ENCODE measurements at places on chromosomes 3 and 15.

- DNase-seq = no peak
These were observed 45.9 kb upstream of the ALDH1A3 start for GRCh38 chr15:100833417-100834389.

DNA sequence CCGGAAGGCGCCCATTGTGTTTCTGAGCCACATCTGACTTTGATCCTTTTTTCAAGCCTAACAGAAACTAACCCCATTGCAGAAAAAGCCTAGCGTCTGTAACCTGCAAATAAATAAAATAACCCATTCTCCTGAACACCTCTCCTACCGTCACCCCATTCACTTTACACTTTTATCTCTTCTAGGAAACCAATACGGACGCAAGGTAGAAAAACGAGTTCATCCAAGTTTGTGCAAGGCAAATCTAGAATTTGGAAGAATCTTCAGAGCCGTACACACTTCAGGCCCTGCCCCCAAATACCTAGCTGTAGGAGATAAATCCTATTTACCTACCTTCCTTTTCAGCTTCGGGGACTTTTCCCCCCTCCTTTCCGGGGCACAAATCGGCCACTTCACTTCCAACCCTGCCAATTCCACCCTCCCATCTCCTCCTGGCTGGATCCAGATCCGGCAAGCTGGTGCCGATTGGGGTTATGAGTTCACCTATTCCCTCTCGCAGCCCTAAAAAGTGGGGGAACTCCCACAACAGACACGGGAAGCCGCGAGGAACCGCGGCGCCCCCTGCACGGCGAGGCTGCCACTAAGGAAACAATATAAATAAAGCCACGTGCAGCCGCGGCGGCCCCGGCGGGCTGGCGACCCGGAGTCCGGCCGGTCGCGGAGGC, 987 bp downstream of the PRTG start:
- no peak for DNase-seq

DNA sequence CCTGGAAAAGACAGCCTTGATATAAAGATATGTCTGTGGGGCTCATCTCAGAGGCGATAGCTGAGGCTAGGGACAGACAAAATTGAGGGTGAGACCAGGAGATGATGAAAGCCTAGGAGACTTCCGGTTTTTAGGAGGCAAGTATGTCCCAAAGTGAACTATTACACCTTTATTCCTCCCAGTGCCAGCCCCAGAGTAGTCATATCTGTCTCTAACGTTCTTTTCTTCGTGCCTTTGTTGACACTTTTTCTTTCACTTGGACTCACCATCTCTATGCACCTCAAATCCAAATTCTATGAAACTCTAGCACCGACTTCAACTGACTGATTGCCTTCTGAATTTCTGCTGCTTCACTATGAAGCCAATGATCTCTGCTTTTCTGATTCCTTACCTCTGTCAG, 93.8 kb upstream of the RASGRP1 start:
- DNase-seq = no peak

DNA sequence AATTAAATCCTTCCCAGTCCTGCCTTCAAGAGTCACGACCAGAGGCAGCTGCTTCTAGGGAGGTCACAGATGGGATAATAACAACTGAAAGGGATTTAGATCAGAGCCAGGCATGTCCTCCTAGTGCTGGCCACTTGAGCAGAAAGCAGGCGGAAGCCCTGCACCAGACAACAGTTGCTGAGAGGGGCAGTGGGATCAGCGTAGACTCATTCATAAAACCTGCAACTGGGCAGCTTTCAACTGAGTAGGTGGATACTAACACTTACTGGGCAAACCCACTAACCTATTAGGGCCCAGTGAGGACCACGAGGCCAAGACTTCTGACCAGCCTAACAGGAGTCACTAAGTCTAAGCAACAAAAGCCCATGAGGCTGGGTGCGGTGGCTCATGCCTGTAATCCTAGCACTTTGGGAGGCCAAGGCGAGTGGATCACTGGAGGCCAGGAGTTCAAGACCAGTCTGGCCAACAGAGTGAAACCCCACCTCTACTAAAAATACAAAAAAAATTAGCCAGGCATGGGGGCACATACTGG, 67.0 kb downstream of the DAPK2 start:
- DNase-seq = no peak

GRCh38 chr3:45593708-45594601, 596 bp upstream of the LIMD1 start:
- DNase-seq = no peak

- DNase-seq = no peak
These were observed 15.7 kb downstream of the BHLHE40 start for GRCh38 chr3:4994823-4995499.

- DNase-seq = no peak
These were observed 181.0 kb downstream of the ZBBX start for GRCh38 chr3:167198949-167199600.

- no peak for DNase-seq
These were observed 20.5 kb downstream of the POLR2M start for GRCh38 chr15:57727031-57727430.

DNA sequence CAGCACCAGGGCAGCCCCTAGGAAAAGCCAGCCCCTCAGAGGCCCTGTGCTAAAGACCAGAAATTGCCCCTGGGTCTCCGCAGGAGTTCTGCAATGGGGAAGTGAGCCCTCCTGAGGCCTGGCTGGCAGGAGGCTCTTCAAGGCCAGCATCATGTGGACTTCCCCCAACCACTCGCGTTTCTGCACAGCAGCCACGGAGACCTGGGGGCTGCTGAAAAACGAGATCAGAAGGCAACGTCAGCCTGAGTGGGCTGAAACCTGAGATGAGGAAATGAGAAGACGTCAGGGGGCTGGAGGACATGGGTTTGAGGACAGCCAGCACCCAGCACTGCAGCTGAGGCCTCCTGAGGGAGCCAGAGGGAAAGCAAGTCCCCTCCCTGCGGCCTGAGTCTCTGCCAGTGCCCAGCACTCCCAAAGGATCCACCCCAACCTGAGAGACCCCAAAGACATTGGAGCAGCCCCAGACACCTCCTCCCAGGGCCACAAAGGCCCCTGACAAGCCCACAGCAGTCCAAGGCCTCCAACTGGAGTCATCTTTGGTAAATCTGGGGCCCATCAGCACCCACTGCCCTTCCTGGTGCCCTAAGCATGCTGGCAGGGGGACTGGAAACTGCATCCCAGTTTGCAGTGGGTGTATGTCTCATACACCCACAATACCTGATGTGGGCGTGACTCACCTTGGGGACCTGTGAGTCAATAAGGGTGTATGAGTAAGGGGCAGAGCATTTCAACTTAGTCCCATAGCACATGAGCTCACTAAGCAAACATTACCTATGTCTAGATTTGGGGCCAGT, 29.2 kb upstream of the CYP11A1 start:
- DNase-seq = no peak

- DNase-seq = no peak
These were observed 14.9 kb downstream of the PLEKHO2 start for GRCh38 chr15:64856429-64857145.

- no peak for DNase-seq
These were observed 27.1 kb downstream of the PLA2G4F start for GRCh38 chr15:42129364-42129763.

GRCh38 chr15:70088887-70089691, 8.6 kb downstream of the TLE3 start:
- no peak for DNase-seq

GRCh38 chr3:126078866-126079265, 5.1 kb downstream of the SLC41A3 start:
- no peak for DNase-seq

DNA sequence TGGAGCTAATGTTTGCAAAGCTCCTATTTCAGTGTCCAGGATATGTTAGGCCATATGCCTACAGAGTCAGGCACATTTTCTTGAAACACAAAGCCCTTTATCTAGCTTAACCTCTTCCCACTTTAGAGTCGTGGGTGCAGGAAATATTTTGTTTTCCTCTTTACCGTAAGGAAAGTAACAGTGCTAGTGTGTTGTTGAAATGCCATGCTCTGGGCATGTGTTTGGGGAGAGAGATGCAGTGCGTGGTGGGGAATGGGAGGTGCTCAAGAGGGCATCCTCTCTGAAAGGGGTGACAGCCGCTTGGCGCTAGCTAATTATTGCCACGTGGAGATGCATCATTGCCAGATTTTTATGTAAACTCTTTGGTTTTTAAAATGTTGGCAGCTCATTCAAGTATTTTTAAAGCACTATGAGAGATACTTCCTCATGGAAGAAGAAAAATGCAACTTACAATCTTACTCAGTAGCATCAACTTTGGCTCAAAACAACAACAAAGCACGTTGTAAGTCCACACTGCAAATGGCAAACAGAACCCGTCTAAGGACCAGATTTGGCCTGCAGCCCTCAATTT, 152.6 kb downstream of the LPP start:
- DNase-seq = no peak

DNA sequence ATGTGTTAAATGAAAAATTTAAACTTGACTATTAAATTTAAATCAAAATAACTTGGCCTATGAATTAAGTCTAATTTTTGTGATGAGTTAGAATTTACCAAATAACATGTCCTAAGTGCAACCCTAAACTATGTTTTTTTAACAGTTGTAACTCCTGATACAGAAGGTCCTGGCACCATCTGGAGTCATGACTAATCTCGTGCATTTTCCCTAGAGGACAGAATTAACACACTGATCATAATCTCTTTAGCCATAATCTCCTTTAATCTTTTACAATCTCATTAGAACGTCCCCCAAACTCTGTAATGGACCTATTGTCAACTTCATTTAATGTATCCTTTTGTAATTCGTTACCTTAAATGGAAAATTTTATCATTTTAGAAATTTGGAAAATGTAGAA, 100.6 kb downstream of the SUCNR1 start:
- no peak for DNase-seq

- DNase-seq = no peak
These were observed 5.0 kb downstream of the WNT7A start for GRCh38 chr3:13874891-13875290.

DNA sequence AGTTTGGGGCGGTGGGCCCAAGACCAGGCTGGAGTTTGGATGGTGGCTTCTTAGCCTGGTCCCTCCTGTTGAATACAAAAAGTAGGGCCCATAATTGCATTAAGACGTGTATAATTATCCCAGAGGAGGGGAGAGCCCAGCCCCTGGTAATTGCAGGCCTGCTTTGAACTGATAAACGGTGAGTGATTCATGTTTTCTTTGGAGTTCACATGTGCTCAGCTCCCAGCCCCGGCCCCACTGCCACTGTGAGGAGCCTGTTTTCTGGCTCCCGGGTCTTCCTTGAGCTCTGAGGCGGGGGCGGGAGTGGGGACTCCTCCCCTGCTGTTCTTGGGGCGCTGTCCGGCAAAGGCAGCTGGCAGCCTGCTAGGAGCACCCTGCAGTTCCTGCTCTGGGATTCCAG, 3.1 kb downstream of the PLXNA1 start:
- no peak for DNase-seq

GRCh38 chr3:99568663-99569335, 69.6 kb upstream of the COL8A1 start:
- no peak for DNase-seq

DNA sequence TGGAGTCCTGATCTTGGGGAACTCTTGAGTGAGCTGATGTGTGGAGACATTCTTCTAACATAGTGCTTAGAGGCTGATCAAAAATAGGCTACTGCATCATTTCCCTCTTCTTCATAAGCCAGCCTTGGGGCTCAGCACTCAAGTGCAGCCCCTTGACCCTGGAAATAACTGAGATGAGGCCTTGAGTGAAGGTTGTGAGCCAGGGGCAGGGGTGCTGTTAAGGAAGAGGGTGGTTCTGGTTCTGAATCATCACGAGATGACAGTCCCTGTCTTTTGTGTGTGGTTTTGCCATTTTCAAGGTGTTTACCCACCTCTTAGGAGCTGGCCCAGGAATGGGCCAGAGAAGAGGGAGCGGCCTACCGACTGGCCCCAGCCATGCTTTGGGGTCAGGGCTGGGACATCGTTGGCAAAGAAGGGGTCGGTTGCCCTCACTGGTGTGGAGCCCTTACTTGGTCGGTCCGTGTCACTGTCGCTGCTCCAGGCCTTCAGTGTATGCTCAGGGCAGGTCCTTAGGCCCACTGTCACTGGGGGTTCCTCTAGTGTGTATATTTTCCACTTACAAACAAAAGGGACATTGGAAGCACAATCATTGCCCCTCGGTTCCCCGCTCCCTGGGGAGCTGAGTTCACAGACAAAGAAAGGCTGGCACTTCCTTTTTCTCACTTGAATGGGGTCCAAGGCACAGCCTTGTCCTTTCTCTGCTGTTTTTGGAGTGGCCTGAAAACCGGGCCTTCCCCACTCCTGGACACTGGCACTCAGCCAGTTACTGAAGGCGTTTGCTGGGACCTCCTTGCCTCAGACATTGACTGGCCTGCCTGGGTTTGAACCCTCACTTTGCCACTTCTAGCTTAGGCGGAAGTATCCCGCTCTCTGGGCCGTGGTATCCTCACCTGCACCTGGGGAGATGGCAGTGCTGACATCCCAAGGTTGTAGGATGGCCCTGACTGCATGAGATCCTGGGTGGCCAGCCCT, 46.6 kb downstream of the SLC6A6 start:
- DNase-seq = no peak

GRCh38 chr15:68608206-68608843, 29.5 kb downstream of the CORO2B start:
- no peak for DNase-seq

DNA sequence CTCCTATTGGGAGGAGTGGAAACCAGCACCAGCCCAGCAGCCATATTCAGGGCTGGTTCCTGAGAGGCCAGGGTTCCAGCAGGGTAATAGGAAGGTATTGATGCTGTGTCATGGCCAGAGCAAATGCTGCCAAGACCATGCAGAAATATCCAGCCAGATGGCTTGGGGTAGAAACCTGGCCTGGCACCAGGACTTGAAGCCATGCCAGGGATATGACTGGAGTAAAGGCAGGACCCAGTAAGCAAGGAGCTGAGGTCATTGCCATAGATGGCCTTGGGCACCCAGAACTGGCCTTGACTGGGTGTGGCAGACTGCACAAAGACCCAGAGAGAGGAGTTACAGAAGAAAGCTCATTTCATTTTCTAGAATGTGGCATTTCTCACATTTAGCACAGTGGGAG, 257.6 kb upstream of the GOLGA6L4 start:
- no peak for DNase-seq

DNA sequence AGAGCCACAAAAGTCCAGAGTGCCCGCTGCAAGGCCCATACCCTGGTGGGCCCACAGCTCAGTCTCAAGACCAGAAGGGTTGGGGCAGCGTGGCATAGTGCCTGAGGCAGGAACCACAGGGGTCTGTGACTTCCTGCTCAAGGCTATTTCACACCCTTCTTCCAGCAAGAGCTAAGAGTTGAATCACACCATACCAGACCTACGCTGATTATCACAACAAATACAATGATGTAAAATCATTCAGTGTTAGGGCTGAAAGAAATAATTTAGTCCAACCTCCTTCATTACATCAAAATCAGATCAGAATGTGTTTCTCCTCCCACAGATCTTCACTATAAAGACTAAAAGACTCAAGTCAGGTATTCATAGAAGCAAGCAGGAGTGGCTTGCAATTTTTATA, 27.8 kb upstream of the ST8SIA2 start:
- DNase-seq = no peak
